ENCODE measurements at places on chromosomes 5 and 9. TPM values are rescaled to one million over a fixed set of nuclear protein-coding genes. Genes with fewer than 3 reads are reported as not detected.

CDH18 gene
- not detected for total RNA-seq

GABRP gene
- total RNA-seq: not detected

DNA sequence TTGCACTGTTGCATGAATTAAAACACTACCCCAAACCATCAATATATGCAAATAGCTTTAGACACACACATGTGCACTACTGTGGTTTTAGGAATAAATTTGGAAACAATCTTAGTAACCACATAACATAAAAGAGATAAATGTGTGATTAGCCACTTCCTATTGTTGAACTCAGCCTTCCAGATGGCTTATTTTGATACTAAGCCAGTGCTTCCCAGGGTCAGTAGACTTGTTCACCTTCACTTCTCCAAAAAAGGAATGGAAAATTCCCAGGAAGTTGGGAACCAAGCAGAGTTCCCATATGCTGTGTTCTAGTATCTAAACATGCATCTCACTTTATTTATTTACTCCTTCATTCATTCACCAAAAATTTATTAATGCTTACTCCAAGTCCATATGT is 47.8 kb downstream of the SVEP1 start:
- DNase-seq: no peak

OLFM1 gene
- total RNA-seq: 3.4 TPM

C5orf47 gene
- not detected for total RNA-seq

- no peak for DNase-seq
These were observed 1.3 kb downstream of the RNF38 start for GRCh38 chr9:36398745-36399144.

TRPM3 gene
- total RNA-seq: 0.07 TPM

DNA sequence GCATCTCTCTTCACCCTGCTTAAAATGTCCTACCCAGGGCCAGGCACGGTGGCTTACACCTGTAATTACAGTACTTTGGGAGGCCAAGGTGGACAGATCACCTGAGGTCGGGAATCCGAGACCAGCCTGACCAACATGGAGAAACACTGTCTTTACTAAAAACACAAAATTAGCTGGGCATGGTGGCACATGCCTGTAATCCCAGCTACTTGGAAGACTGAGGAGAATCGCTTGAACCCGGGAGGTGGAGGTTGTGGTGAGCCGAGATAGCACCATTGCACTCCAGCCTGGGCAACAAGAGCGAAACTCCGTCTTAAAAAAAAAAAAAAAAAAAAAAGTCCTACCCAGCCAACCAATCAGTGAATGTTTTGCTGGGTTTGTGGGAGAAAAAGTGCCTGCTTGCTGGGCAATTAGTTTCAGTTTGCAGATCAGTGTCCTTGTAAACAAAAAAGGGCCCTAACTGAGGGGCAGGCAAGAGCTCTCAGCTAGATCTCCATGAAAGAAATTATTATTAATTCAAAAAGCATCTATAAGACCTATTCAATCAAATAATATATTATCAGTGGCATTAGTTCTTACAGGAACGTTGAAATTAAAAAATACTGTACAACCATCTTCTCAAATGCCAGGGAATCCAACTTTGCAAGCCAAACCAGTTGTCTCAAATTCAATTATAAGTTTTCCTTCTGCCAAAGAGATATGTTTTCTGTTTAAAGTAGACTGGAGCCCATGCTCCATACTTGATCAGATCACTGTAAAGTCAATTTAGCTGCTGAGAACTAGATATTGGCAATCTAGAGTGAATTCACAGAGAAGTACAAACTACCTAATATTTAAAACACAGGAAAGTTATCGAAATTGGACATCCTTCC is 3.9 kb downstream of the MEGF9 start:
- DNase-seq: peak; percentile 42

DNA sequence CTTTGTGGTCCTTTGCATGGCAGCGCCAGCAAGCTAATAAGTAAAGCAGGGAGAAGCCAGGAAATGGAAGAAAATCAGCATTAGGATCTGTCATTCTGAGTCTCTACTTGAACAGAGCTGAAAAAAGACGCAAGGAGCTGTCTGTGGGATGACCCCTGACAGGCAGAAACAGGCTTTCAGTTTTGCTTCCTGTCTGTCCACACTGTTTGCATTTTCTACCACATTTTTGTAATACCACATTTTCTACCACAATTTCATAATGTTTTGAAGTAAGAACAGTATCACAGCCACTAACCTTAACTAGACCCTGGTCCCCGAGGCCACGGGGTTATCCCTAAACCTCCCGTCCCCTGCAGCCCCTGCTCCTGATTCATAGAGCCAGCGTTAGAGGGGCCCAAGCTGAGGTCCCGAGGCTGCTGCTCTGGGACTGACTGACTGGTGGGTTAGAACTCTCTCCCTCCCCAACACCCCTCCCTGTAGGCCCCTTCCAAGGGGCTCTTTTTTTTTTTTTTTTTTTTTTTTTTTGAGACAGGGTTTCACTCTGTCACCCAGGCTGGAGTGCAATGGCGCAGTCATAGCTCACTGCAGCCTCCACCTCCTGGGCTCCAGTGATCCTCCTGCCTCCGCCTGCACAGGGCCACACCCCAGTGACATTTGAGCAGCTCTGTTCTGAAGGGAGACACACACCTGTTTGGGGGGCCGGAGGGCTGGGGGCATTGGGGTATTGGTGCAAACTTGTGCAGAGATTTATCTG is 4.0 kb upstream of the CLIC3 start:
- DNase-seq: no peak

INSL4 gene
- not detected for total RNA-seq

GRCh38 chr5:133334796-133335639 is 277.3 kb downstream of the FSTL4 start:
- no peak for DNase-seq

SHOC1 gene
- not detected for total RNA-seq

GRCh38 chr5:33075731-33076130 is 364.6 kb downstream of the NPR3 start:
- DNase-seq: no peak

GRCh38 chr9:124448019-124448418 is 2.2 kb upstream of the ADGRD2 start:
- no peak for DNase-seq

- DNase-seq: no peak
These were observed 4.8 kb downstream of the DNAJB5 start for GRCh38 chr9:34994260-34994899.

CD72 gene
- total RNA-seq: 0.65 TPM

TMC1 gene
- total RNA-seq: not detected

TNC gene
- 10.7 TPM for total RNA-seq

GRCh38 chr5:141734501-141735229 is 52.6 kb upstream of the ARAP3 start:
- DNase-seq: no peak

ZDHHC11 gene
- total RNA-seq: 0.85 TPM

IL13 gene
- not detected for total RNA-seq

- no peak for DNase-seq
These were observed 10.5 kb upstream of the AHRR start for GRCh38 chr5:310941-311434.
